ENCODE measurements at places on chromosomes 16 and 17.

- DNase-seq: no peak
Measured at GRCh38 chr16:79933603-79934002, 333.1 kb upstream of the MAF start.

- no peak for DNase-seq
Measured at GRCh38 chr16:79601092-79601930, 774 bp upstream of the MAF start.

- DNase-seq: peak; percentile 72
Measured at GRCh38 chr16:89115216-89115861, 21.7 kb downstream of the ACSF3 start.

- DNase-seq: no peak
Measured at GRCh38 chr17:36857698-36858097, 79.6 kb upstream of the LHX1 start.

GRCh38 chr17:79607940-79608623 is 2.8 kb downstream of the RBFOX3 start:
- DNase-seq: no peak

- DNase-seq: no peak
Measured at GRCh38 chr16:64469906-64470702, 651.8 kb downstream of the CDH11 start.

GRCh38 chr17:44587339-44587738 is 30.1 kb downstream of the FZD2 start:
- DNase-seq: no peak

DNA sequence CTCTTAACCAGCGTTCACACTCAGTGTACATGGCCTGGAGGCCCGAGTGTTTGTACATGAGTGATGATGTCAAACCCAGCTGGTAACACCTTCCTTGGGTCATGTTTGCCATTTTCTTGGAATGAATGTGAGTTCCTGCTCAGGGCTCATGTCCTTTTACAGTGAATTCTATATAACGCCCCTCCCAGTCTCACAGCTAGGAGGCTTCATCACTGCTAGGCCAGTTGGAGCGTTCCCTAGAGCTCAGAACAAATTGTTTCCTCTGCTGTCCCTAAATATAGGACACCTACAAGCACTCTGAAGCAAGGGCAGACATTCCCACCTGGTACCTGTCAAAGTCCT is 5.5 kb downstream of the TIMM22 start:
- no peak for DNase-seq

Measured in stimulated activated CD8-positive, alpha-beta memory T cell treated with anti-CD3 and anti-CD28 coated beads, Interleukin-15, amount 100 ng/mL, for 48 hours (primary cell).